ENCODE measurements at places on chromosomes 7 and 10.

- DNase-seq: no peak
Observed at GRCh38 chr10:5996696-5997095, 19.4 kb upstream of the IL15RA start.

DNA sequence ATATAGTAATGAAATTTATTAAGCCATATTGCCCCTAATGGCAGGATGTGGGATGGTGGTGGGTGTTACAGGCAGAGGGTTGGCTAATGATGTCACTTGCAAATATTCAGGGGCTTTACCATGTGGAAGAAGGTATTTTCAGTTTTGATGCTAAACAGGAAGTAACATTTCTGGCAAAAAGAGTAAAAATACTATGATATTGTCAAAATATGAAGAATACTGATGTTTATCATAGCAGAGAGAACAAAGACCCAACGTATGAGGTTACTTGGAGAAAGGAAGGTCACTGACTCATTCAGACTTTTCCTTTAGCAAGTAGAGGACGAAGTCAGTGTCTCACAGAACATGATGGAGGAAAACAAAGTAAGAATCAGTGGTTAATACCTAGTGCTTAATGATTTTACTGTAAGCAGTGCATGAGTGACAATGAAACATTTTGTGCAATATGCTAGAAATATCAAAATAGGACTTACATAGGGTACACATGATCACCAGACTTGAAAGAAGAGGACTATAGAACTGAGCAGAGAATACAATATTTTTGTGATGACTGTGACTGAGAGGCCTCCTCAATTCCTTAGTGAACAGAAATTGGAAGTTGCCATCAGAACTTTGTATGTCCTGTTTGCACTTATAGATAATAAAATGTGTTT, 89.7 kb upstream of the STEAP4 start:
- DNase-seq: no peak

GRCh38 chr10:48400129-48400849, 93.8 kb downstream of the MAPK8 start:
- DNase-seq: no peak

- no peak for DNase-seq
Observed at GRCh38 chr10:78830976-78831375, 237.8 kb upstream of the ZMIZ1 start.

- no peak for DNase-seq
Observed at GRCh38 chr10:8365935-8366911, 311.7 kb downstream of the GATA3 start.

DNA sequence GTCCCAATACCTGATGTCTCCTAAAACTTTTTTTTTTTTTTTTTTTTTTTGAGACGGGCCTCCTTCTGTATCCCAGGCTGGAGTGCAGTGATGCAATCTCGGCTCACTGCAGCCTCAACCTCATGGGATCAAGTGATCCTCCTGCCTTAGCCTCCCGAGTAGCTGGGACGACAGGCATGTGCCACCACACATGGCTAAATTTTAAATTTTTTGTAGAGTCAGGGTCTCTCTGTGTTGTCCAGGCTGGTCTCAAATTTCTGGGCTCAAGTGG, 28.4 kb downstream of the GTF2IRD1 start:
- DNase-seq: no peak

- DNase-seq: no peak
Observed at GRCh38 chr10:78164702-78165101, 131.0 kb downstream of the RPS24 start.

DNA sequence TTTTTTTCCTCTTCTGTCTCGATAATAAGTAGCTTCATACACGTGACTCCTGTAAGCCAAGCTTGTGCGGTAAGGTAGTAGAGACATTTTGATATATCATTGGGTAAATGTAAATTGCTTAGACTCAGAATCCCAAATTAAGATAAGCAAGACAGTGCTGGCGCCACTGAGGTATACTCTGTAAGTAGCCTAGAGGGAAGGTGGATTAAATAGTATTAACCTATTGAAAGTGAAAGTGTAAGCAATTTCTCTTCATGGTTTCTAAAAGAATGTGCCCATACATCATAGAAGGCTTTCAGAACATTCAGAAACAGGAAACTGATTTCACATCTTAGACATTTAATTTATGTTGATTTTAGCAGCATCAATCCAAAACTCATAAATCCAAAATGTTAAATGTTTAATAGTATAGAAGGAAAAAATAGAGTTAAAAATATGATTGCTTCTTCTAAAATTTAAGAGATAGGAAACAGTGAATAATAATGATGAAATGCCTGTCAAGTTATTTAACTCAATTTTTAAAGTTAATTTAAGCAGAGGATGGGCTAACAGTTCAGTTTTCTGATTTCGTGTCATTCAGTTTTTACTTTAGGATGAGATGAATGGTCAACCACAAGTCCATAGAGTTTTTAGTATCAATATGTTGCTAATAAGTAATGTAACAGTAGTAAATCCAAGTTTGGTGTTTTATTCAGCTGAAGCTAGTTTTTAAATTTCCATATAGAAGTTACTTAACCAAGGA, 36.8 kb downstream of the LRRC72 start:
- no peak for DNase-seq

- DNase-seq: no peak
Observed at GRCh38 chr10:128505346-128505745, 379.1 kb upstream of the MKI67 start.

DNA sequence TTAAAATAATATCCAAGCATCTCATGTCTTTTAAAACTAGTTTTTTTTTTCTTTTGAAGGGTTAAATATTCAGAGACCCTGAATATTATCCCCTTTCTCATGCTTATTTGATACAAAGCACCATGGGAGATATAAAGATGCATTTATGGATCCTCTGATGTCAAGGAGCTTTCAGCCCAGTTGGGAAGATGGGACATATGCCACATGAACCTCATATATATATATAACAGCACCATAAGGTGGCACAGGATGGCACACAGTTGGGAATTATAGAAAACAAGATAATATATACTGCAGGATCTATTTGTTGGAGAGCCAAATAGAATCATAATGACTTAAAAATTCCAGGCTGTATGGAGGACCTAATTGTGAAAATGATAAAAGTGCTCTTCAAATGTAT, 185.4 kb upstream of the IMMP2L start:
- DNase-seq: no peak

DNA sequence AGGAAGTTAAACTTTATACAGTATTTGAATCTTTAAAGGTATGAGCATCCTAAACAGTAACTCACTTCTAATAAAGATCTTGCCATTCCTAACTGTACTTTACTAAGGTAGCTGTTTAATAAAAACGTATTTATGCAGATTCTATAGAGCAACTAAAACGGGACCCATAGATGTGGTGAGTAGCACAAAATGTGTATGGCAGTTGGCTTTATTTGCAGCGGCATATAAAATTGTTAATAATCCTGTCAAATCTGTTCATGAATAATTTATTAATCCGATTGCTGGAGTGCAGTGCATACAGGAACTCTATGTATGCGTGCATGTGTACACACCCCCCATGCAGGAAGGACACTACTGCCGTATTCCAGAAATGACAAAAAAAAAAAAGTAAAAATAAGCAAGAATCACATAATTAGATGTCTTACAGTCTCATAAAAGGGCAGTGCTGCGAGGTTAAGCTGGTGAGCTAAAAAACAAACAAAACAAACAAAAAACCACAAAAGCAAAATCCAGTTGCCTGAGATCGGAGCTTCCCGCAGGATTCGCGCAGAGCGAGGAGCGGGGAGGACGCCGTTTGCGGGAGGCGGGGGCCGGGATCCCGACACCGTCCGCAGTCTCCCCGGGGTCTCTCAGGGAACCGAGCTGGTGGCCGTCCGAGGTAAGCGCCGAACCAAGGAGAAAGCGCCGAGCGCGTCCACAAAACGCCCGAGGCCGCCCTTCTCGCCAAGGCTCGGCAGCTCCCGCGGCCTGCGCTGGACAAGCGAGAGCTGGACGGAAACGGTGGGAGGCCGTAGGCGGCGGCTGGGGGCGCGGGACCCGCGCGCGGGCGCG, 518 bp upstream of the COMMD3 start:
- DNase-seq: no peak

DNA sequence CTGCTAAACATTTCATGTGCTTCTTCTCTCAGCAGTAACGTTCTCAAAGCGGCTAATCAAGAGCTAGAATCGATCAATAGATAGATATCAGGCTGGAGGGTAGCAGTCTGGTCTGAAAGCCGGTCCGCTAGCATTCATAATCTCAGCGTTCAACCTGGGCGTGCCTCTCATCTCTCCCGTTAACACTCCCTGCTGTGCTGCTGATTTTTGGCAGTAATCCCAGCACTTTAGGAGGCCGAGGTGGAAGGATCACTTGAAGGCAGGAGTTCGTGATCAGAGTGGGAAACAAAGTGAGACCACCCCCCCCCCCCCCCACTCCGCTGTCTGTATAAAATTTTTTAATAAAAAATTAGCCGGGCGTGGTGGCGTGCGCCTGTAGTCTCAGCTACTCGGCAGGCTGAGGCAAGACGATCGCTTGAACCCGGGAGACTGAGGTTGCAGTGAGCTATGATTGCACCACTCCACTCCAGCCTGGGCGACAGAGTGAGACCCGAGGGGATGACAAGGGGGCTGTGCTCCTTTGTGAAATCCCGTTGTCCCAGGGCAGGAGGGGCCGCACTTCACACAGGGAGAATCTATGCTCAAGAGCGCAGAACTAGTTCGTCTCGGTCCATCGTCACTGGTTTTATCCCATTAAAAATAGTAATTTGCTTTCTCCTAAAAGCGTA, 624 bp upstream of the CEP55 start:
- DNase-seq: peak; percentile 9

DNA sequence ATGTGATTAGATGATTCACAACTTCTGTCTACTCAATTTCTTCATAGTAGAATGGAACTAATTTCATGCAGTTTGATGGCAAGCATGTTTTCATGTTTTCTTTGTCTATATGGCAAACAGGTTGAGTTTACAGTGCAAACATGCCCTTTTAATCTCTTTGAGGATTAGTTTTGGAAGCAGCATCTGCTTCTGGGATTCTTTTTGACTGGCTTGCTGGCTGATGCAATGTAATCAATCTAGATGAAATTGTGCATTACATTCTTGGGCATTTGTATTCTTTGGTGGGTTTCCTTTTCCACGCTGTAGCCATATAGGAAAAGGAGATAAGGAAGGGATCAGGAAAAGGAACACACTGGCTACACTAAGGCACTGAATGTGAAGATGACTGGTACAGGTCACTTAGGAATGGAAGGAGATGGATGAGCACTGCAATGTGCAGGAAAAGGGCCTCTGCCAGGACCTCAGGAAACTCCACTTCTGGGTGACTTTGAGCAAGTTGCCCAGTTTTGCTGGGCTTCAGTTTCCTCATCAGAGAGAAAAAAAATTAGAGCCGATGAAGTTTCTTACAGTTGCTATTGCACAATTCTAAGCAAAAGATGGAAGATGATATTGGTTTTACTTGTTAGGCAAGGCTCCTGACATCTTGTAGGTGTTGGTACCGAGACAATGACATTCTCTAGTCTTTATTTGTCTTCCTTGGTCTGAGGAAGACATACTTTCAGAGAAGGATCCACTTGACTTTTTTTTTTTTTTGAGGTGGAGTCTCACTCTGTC, 269.1 kb downstream of the SUGCT start:
- DNase-seq: no peak

All from NCI-H2029 treated with DMSO at 0.1 percent for 48 hours (cell line).